Naive thymus-derived CD8-positive, alpha-beta T cell (primary cell): ENCODE measurements at places on chromosomes 13 and 19.

GRCh38 chr13:109131698-109132257 is 502.4 kb downstream of the MYO16 start:
- no peak for DNase-seq

GRCh38 chr13:73844986-73845385 is 289.2 kb downstream of the KLF12 start:
- no peak for DNase-seq

DNA sequence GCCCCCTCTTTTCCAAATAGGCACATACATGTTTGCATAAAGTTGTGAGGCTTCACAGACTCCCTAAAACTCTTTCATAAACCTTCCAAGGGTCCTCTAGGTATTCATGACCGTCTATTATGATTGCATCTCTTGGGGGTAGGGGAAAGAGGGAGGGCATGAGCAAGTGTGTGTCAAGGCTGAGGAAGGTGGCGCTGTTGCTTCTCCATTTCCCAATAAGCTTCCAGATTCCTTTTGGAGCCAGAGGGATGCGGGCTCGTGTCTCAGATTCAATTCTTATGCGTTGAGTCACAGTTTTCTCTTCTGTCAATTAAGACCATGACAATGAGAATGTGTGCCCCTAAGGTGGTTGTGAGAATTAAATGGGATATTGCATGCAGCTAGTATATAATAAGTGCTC is 51.0 kb upstream of the CYP2A7 start:
- DNase-seq = no peak

DNA sequence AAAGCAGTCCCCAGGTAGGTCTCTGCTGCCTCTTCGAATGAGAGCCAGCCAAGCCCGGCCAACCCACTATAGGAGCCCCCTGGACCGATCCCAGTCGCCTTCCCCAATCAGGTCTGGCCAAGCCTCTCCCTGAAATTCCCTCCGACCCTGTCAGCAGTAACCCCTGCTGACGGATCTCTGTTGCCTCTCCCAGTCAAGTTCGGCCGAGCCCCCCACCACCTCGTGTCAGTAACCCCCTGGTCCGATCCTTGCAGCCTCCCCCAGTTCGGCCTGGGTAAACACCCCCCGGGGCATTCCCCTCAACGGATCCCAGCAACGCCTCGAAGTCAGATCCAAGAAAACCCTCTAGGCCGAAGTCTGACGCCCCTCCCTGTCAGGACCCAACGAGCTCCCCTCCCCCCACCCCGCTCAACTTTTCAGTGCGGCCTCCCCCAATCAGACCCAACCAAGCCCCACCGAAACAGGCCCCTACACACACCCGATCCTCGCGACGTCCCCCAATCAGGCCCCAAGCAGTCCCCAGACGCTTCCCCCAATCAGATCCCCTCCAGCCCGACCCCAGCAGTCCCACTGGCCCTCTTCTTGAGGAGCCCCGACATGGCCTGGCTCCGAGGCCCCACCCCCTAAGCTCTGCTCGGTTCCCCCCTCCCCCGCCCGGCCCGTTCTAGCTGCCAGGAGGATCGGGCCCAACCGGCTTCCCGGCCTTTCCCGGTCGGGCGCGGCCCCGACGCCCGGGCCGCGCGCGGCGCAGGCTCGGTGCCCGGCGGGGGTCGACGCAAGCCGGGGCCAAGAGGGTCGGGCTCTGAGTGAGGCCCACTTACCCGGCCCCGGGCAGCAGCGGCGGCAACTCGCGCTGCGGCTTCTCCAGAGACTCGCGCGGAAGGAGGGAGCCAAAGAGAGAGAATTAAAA is 1.8 kb downstream of the TNPO2 start:
- peak; percentile 48 for DNase-seq

GRCh38 chr19:9848060-9848459 is 12.9 kb downstream of the PIN1 start:
- DNase-seq = peak; percentile 68

DNA sequence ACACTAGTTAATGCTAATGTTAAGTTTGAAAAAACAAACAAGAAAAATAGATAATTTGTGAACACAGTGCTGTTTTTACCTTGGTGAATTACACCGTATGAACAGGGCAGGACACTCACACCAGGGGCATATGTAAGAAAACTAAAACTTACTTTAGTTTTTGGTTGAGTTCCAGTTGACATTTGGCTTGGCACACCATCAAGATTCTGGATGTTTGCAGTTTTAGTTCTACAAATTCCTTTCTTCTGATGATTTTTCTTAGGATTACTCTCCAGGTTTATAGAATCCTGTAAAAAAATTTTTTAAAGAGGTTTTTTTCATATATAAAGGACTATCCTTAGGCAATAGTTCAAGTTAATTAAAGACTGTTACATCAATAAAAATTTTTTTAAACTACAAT is 238.5 kb upstream of the STARD13 start:
- no peak for DNase-seq

DNA sequence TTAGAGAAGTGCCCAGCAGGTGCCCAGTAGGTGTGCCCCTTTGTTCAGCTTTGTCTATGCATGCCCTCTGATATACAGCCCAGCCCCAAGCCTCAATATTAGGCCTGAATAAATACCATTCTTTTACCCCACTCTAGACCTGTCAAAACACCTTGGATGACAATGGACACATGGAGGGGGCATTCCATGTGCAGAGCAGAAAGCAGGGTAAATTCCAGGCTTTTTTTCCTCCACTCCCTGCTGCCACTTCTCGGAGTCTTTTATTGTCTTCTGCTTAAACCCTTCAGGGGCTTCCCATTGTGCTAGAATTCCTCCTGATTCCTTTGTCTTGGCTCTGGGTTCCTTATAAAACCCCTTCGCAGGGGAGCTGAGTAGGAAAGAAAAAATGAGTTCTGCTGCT is 5.8 kb upstream of the FRY start:
- DNase-seq = no peak

DNA sequence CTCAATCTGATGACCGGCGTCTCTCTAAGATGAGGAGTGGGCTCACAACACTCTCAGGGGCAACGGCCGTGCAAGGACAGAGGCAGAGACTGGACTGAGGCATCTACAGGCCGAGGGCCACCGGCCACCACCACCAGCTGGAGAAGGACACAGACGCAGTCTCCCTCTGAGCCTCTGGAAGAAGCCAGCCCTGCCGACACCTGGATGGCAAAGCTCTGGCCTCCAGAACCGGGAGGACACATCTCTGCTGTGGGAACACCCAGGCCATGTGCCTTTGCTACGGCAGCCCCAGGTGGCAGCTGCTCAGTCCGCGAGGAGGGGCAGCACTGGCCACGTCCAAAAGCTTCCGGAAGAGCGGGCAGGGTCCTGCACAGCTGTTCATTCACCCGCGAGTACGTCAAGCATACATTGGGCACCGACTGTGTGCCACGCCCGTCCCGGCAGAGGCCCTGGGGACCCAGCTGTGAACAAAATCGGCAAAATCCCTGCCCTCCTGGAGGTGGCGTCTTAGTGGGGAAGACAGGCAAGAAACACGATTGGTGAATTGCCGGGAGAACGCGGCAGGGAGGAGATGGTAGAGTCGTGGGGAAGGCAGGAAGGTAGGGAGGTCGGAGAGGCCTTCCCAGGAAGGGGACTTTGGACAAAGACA is 17.1 kb downstream of the C2CD4C start:
- DNase-seq = peak; percentile 28

DNA sequence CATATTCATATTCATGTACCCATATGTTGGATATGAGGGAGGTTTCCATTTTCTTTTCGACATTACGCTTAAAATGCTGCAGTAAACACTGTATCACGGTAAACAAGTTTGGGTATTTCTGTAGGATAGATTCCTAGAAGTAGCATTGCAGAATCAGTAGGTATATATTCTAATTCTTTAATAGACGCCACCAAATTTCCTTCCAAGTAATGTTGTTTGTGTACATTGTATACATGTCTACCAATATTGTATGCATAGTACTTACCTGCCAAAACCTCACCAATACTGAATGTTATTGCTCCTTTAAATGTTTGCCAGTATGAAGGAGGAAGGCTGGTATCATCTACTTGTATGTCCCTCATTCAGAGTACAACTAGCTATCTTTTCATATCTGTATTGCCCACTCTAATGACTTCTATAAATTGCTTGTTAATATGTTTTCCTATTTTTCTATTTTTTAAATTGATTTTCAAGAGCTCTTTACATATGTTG is 56.1 kb upstream of the ZNF536 start:
- no peak for DNase-seq

GRCh38 chr19:53156850-53157249 is 2.0 kb downstream of the ZNF347 start:
- no peak for DNase-seq

DNA sequence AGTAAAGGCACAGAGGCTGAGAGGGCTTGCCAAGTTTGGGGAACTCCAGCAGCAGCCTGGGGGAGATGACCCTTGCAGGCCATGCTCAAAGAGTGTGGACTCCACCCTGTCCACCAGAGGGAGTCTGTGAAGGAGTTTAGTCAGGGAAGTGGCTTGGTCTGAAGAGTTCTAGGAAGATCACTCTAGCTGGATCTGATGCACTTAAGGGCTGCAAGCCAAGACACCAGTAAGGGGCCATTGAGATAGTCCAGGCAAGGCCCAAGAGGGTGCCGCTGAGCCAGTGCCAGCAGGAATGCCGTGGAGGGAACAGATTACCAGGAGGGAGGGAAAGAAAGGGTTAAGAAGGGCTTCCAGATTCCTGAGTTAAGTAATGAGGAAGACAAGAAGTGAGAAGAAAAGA is 68.7 kb downstream of the ZAR1L start:
- no peak for DNase-seq

DNA sequence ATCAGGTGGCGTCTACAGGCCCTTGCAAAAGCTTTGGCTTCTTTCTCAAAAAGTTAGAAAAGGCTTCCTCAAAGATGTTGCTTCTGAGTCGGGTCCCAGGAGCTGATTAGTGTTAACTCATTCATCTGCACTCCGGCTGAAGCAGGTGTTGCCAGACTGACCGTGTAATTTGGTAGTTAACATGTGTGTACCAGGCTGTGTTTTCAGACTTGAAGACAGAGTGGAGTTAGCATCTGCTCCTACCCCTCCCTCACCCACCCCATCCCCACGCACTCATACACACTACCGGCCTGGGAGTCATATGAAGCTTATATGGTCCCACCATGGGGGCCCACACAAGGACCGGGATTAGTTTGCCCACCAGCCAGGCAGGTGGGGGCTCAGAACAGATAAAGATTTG is 111.5 kb downstream of the DNAJC15 start:
- DNase-seq = no peak

DNA sequence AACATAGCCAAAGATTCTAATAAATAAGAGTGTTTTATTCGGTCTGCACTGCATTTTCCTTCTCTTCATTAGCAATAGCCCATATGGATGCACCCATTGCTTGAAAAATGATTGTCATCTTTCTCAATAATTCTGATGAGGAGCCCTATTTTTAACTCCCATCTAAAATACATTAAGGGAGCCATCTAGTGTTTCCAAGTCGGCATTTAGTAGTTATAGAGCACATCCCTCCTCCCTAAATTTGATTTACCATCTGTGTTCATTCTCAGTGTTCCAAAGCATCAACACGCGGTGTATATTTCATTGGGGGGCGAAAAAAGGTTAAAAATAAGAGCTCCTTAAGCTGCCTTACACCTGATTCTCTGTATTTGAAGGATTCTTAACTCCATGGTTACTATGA is 119.2 kb upstream of the IPO5 start:
- DNase-seq = no peak

GRCh38 chr19:47075941-47076340 is 27.5 kb upstream of the TMEM160 start:
- no peak for DNase-seq

DNA sequence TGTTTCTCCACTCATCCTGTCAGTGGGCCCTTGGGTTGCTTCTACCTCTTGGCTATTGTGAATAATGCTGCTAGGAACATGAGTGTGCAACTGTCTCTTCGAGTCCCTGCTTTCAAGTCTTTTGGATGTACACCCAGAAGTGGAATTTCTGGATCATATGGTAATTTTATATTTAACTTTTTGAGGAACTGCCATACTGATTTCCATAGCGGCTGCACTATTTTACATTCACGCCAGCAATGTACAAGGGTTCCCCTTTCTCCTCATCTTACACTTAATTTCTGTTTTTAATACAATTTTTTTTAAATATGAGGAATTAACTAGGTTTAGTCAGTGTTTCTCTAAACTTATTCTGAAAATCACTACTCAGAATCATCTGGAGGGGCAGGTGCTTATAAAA is 24.2 kb upstream of the SLC46A3 start:
- no peak for DNase-seq

DNA sequence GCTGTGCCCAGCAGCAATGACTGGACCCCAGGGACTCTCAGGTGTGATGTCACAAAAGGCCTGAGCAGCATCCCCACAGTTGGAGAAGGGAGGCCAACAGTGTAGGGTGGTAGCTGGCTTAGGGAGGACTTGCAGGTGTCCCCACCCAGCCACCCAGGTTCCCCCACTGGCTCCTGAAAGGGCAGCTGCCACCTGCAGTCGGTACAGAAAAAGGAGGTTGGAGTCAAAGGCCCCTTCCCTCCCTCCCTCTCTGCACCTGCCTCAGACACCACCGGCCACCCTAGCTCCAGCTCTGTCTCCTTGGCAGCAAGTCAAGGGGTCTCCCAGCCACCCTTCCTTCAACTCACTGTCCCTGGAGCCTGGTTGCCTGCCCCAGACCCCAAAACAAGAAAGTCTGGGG is at the start of gene PCP2:
Gene PCP2, minus strand, starts transcription at position 22 of the 400 bp plus-strand sequence. CDS start 262 bp downstream, outside the sequence.
- no peak for DNase-seq
